Right renal cortex interstitium (tissue), 3 donors: ENCODE measurements at places on chromosomes 7 and 10. TPM values are rescaled to one million over a fixed set of nuclear protein-coding genes. Genes with fewer than 3 reads are reported as not detected.

JAKMIP3 gene
- 0.15 TPM for polyA plus RNA-seq

SPDYE9 gene
- polyA plus RNA-seq: 0.21 TPM

CCL24 gene
- not detected for polyA plus RNA-seq

AOAH gene
- 2.7 TPM for polyA plus RNA-seq

- no peak for DNase-seq
Observed at GRCh38 chr10:67789769-67790168, 48.2 kb downstream of the DNAJC12 start.

GRCh38 chr7:116511552-116512519 lies 12.3 kb downstream of the CAV2 start:
- DNase-seq: no peak

GRCh38 chr10:78567680-78568455 lies 500.9 kb upstream of the ZMIZ1 start:
- DNase-seq: no peak

GRCh38 chr7:16491148-16491547 lies 25.6 kb upstream of the SOSTDC1 start:
- DNase-seq: no peak

DNA sequence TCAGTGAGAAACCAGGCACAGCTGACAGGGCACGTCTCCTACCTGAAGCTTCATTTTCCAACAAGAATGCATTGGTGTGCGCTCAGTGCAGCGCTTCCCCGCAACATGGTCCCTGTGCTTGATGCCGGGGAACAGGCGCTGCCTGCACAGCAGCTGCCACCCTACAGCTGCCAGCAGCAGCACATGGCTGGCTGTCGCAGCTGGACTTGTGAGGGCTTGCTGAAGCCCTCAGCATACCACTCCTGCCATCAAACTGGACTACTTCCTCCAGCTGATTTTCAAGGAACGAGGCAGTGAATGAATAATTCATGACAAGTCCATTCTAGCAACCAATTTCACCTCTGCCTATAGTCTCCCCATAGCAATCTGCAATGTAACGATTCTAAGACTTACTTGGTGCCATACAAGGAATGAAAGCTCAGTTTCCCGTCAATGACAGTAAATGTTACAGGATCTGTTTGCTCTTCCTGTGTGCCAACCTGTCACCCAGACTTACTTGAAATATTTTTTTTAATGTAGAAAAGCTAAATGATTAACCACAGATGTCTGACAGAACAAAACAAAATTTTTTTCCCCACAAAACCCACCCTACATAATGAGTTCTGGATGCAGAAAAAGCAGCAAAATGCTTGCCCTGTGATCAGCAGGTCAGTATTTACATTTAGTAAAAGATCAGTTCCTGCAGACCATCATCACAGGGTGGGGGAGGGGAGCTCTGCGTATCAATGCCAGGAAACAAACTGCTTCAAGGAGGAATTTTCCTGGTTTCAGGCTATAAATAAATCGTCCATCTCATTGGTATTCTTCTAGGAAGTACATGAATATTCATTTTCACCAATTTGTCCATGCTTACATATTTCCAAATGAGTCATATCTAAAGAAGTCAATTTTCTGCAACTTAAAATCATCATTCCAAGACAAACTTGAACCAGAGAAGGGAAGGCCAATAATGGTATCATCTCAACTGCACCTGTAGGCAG lies 140.6 kb downstream of the ALOX5 start:
- DNase-seq: no peak

DNA sequence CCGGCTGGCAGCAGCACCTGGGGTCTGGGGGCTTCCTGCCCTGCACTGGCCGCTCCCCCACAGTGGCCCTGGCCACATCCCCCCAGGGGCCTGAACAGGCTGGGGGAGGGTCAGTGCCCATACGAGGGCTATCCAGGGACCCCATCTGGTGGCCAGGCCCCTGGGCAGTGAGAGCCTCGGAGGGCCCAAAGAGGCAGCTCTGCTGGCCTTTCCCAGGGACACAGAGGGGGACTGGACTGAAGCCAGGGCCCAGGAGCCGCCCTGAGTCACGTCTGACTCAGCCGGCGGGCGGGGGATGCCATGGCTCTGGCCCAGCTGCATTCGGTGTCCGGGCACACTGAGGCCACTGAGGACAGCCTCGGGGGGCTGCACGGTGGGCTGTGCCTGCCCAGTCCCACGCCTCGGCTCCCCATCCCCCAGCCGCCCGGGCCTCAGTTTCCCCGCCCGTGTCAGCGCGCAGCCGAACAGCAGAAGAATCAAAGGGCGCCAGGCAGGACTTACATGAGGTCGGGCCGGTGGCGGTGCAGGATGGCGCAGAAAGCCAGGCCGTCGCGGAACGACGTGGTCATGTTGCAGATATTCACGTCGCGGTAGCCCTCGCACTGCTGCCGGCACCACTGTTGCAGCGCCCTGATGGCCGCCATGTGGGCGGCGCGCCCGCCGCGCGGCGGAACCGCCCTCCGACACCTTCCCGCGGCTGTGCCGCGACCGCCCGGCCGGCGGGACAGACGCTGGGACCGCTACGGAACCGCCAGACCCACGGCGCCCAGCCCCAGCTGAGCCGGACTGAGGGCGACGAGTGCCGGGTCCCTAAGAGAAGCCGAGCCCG lies at the start of gene MICALL2:
MICALL2 (minus strand) TSS at position 788 of the 829 bp plus-strand sequence; CDS start at position 644, 144 bp downstream.
- DNase-seq: no peak

- DNase-seq: no peak
Observed at GRCh38 chr10:95646160-95646559, 10.4 kb downstream of the ALDH18A1 start.

GRCh38 chr7:127764681-127765080 lies 112.7 kb downstream of the SND1 start:
- DNase-seq: no peak

DNA sequence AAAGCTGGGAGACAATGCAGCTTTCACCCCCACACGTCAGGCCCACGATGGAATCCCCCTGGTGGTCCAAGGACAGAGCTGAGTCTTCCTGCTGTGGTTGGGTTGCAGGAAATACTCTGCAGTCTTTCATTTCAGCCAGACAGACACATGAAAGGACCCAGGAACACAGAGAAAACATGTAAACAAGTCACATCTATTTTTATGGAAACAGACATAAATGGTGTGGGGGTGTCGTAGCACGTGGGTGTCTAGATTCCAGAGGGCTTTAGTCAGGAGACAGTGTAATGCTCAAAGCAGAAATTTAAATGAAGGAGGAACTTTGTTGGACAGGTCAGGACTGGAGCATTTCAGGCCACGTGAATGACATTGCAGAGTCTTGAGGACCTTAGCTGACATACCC lies 444.6 kb downstream of the SUGCT start:
- DNase-seq: no peak

GRCh38 chr7:134698481-134698880 lies 51.8 kb downstream of the BPGM start:
- DNase-seq: no peak
